ENCODE measurements at places on chromosomes 12 and 14.

- DNase-seq, result no peak
These were observed 20.5 kb upstream of the MTERF2 start for GRCh38 chr12:107007411-107007810.

GRCh38 chr12:31393004-31393550 is 67.1 kb upstream of the SINHCAF start:
- DNase-seq, result no peak

DNA sequence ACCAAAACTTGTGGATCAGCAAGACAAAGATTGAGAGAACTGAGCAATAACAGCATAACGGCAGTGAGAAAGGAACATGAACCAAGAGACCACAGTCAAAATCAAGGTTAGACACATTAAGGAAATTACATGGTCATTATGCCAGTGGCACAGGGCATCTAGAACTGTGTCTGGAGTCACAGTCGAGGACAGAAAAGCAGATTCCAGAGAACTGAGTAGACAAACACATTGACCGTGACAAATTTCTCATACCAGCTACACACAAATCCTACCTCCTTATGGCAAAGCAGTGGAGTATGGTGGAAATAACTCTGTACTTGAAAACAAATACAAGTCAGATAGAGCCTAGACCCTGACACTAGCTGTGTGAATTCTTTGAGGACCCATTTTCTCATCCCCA is 367.3 kb downstream of the DUSP6 start:
- DNase-seq, result no peak

DNA sequence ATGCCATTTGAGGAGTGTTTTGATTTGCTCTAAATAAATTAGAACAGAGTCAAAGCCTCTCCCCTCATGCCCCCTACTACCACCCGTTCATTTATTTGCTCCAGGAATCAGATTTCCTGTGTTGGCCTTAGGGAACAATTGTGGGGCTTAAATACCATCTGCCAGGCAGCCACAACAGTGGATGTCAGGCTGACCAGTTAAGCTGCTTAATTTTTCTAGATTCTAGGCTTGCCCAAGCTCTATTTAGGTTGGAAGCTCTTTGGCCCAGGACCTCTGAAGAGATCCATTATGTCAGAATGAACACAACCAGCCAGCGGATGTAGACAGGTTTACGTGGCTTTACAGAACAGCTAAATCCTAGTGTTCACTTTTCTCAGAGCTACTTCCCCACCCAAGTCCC is 1.0 kb upstream of the TIMELESS start:
- DNase-seq, result no peak

DNA sequence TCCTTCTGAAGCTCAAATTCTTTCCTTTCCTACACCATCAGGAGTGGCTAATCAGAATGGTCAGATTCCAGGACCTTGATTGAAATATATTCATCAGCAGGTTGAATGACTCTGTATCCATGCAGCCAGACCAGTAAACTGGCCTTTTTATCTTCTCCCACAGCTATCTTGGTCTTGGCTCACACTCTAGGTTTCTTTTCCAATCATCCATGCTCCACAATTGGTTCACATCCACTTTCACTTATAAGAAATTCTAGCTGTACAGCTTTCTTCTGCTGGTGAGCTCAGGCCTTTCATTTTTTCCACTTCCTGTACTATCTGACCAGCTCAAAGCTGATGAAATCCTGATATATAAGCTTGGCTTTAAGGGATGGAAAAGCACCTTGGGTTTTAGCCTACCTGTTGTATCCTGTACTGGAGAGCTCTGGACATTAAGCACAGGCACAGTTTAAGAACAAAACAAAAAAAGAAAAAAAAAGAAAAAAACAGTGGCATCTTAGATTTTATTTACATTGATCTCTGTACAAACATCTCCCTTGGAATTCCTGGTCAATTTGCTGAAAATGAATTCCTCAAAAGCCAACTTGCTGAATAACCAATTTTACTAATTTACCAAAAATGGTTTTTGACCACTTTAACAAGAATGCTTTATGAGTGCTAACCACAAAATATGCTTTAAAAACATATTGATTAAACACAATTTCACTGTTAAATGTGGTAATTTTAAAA is 91.6 kb upstream of the PAWR start:
- DNase-seq, result no peak

DNA sequence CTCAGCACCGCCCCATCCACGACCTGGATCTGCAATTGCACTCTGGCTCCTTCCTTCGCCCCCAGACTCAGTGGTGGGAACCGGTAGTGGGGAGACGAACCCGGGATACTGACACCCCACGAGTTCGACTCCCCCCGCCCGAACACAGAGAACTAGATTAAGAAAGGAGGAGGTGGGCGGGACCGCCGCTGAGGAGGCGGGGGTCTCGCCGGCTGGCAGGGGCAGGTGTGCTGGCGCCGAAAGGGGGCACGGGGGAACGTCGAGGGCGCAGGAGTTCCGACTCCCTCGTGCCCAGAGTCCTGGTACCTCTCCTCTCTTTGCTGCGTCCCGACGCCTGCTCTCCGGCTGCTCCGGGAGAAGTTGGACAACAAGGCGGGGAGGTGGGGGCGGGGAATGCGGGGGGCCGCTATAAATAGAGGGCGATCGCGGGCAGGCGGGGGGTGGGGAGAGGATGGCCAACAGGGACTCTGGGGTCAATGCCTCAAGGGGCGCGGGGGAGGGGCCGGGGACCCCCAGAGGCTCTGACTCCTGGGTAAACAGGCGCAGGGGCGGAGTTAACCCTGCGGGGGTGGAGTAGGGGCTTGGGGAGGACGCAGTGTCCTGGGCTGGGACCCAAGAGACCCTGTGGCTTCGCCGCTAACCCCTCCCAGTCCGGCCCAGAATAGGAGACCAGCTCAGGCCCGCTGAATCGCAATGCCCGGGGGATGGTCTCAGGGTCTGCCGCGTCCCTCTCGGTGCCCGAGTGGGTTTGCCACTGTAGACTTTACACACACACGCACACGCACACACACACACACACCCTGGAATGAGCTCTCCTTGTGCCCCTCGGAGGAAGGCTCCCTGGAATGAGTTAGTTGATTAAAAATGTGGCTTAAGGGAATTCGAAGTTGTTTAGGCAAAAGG is 761 bp upstream of the NDRG2 start:
- DNase-seq, result no peak

GRCh38 chr14:103729496-103730448 is 14.2 kb downstream of the ZFYVE21 start:
- DNase-seq, result no peak

DNA sequence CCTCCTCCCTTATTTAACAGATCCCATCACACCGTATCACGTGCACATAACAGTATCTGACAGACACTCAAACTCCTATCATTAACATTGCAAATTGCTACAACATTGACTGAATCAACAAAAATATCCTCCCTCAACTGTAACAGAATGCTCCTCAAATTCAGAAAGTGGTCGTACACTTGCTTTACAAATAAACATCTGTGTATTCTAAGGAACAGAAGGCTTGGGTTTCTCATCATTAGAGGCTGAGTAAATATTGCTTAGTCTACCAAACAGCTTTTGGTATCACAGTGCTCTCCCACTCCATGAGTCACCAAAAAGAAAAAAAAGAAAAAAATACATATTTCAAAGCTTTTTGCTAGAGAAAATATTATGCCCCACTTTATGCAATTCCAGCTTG is 23.9 kb downstream of the FERMT2 start:
- DNase-seq, result no peak

DNA sequence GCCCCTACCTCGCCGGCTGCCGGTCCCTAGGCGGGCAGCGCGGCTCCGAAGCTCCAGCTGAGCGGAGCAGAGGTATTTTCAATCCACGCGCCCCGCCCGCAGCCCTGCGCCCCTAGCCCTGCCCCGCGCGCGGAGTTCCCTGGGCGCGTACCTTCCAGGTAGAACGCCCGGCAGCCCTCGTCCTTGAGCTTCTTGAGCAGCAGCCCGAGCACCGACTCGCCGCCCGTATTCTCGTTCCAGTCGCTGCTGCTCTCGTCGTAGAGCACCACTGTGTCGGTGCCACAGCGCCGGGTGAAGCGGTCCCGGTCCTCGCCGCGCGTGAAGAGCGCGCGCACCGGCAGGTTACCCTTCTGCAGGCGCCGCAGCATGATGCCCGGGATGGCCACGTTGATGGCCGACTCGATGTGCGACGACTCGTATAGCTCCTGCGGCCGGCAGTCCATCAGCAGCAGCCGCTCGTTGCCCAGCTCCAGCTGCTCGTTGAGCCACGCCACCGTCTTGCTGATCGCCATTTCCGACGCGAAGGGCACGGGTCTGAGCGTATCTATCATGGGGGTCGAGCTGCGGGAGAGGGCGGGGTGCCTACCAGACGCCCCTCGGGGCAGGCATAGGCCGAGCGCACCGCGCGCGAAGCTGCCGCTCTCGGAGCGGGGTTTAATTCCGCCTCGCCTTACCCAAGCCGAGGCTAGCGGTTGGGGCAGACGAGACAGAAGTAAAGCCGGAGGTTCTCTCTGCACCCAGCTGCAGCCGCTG is 636 bp downstream of the DUSP6 start:
- DNase-seq, result peak; percentile 58

- DNase-seq, result no peak
These were observed 153.0 kb downstream of the MYRFL start for GRCh38 chr12:69978020-69978419.

DNA sequence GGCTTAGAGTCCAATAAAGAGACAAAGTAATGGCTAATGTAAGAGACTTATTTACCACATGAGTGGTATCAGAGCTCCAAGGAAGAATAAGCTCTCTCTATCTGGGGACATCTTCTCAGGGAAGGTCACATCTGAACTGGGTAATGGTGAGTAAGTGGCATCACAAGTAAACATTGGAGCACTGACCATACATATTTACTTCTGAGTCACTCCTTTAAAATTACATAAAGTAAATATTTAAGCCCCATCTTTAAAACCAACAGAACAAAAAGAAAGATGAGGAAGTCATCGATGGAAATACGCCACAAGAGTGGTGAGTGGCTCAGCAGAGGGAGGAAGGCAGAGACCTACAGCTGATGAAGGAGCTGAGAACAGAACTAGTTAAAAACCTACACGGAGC is 159.9 kb downstream of the DUSP6 start:
- DNase-seq, result no peak

- DNase-seq, result no peak
These were observed 46.3 kb upstream of the ATP2A2 start for GRCh38 chr12:110234755-110235154.

DNA sequence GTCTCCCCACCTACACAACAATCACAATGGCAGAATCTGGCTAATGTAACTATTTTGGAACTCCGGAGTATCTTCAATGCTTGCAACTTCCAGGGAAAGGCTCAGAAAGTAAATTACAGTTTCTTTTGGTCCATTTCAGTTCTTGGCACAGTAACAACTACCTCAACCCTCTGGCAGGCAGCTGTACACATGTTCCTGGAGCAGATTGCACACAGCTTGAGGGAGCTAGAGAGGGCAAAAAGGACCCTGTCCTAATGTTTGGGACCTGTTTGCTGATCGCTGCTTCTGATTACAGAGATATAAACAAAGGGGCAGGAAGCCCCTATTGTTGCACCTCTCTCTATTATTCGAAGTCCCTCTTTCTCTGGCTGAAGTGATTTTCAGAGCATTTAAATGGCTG is 35.2 kb upstream of the SLC38A1 start:
- DNase-seq, result no peak

- no peak for DNase-seq
These were observed 368.8 kb downstream of the ALG10 start for GRCh38 chr12:34390846-34391700.

DNA sequence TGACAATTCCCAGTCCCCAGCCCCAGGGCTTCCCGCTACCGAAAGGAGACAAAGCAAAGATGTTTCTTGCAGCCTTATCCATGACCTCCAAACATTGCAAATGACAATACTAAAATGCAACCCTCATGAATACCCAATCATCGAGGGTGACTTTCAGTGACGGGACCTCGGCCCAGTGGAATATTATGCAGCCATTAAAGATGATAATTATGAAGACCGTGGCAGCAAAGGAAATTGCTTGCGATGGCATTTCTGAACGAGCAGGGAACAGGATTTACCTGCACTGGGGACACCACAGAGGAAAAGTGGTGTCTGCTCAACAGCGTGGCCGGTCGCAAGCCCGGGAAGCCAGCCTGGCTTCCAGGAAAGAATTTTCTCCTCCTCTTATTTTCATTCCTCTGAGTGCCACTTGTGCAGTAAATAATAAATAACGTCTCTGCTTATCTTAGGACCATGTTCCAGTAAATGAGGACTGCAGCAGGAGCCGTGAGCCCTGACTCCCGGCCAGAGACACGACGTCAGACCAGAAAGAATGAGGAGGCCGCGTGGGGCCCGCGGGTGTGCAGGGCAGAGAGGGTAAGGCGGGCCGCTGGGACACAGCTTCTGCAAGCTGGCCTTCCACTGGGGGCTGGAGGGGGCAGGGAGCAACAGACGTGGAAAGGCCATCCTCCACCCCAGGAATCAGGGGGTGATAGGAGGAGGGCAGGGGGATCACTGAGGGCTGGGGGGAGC is 6.6 kb downstream of the C14orf180 start:
- no peak for DNase-seq

- no peak for DNase-seq
These were observed 84.8 kb downstream of the STON2 start for GRCh38 chr14:81315341-81315740.

DNA sequence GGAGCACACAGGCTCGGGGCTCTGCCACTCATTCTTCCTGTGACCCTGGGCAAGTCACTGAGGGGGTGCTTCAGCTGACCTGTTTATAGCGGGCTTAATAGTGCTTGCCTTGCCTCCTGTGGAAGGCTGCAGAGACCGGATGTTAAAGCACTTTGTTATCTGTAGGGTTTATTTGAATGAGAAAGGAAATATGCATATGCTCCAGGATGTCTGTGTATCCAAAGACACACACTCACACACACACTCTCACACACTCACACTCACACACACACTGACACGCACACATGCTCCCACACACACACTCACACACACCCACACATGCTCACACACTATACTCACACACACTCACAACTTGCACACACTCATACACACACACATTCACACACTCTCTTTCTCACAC is 56.1 kb upstream of the DDX11 start:
- peak; percentile 83 for DNase-seq

DNA sequence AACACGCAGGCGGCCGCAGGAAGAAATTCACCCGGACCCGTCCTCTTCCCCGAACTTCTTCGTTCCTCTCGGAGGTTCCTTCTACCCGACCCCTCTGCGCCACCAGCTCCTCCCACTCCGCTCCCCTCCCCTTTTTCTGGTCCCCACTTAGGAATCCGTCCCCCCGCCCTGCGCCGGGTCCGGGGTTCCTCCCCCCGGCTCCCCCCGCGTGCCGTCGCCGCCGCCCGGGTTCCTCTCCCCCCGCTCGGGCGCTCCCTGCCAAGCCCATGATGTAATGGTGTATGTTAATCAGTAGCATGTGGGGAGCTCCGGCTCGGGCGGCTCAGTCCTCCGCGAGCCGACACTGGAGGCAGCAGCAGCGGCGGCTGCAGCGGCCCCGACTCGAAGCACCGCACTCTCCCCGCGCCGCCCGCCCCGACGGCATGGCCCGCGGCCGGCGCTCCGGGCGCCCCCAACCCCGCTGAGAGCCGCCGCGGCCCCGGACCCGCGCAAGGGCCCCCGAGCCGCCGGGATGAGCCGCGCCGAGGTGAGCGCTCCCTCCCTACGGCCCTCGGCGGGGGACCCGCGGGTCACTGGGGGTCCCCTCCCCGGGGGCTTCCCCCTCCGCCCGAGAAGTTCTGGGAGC is 1.0 kb upstream of the SAMD4A start:
- DNase-seq, result peak; percentile 38

GRCh38 chr14:103520657-103521437 is 1.8 kb downstream of the CKB start:
- peak; percentile 48 for DNase-seq
